ENCODE measurements at places on chromosomes 3 and 15. TPM values are rescaled to one million over a fixed set of nuclear protein-coding genes. Genes with fewer than 3 reads are reported as not detected.

Gene SLC24A5
- total RNA-seq, result not detected

Gene SCAMP2
- 55.8 TPM for total RNA-seq

Gene P2RY1
- total RNA-seq, result 1.7 TPM

Gene ADAMTS17
- 4.2 TPM for total RNA-seq

Gene MYO1E
- total RNA-seq, result 182 TPM

Gene WNT7A
- total RNA-seq, result 0.34 TPM

Gene DAPK2
- 4.8 TPM for total RNA-seq

Gene C3orf52
- 14.3 TPM for total RNA-seq

Gene EPHB3
- 6.5 TPM for total RNA-seq

Gene CYP8B1
- total RNA-seq, result 0.12 TPM

Gene SPATA12
- 0.22 TPM for total RNA-seq

Gene MNS1
- total RNA-seq, result 1.9 TPM

Gene LEKR1
- 2.1 TPM for total RNA-seq

Gene PRR20G
- 0.30 TPM for total RNA-seq

Gene ITIH1
- total RNA-seq, result 0.37 TPM

Gene ISLR2
- 0.05 TPM for total RNA-seq

Data from HCT116 (cell line).